ENCODE measurements at places on chromosomes 4 and X. TPM values are rescaled to one million over a fixed set of nuclear protein-coding genes. Genes with fewer than 3 reads are reported as not detected.

- no peak for DNase-seq
Measured at GRCh38 chr4:101177154-101177553, 170.2 kb downstream of the PPP3CA start.

GRCh38 chr4:60989141-60989540 is 211.0 kb upstream of the ADGRL3 start:
- no peak for DNase-seq

DNA sequence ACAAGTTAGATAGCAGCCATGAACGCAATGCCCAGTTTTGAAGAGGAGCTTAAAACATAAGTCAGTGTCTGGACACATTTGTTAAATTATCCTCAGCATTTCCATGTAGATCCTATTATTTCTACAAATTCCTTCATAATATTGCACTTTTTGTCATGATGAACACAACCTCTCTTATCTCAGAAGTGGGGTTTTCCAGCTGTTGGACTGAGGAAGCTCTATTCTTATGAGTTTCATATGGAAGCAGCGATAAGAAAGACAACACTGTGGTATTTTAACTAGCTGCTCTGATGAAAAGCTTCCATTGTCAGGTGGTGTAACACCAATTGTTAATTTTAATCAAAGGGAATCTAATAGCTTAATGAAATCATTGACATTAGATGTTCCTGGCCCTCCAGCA is 308.7 kb downstream of the GBA3 start:
- DNase-seq = no peak

Gene GTPBP6
- total RNA-seq = 29.6 TPM

DNA sequence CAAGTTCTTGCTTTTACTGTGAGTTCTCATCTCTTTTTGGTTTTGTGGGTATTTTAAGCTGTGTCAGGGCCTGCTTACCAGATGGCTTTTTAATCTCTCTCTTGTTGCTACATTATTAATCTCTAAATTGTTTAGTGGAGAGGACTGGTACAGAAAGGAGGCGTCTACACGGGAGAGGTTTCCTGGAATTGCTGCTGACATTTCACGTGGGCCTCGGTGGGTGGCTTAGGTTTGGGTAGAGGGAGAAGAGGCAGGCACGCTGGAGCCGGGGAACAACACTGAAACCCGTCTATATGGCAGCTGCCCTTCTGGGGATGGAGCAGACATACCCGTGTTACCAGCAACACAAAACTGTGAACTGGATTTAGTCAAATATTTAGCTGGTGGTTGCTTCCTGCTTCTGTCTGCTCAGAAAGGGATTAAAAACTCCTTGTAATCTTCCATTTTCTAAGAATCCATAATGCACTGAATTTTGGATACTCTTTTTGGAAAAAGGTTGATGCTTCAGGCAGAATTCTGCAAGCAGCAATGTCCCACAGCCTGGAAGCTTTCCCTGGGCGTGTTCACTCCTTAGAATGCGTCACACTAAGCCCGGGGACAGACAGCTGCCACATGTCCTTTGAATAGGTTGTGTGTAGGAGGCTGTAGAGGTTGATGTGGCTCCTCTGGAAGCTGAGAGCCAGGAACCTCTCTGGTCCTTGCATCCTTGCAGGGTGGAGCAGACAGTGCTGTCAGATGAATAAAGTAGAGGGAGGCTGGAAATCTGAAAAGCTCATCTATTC is 199.8 kb upstream of the GATB start:
- DNase-seq = peak; percentile 3

DNA sequence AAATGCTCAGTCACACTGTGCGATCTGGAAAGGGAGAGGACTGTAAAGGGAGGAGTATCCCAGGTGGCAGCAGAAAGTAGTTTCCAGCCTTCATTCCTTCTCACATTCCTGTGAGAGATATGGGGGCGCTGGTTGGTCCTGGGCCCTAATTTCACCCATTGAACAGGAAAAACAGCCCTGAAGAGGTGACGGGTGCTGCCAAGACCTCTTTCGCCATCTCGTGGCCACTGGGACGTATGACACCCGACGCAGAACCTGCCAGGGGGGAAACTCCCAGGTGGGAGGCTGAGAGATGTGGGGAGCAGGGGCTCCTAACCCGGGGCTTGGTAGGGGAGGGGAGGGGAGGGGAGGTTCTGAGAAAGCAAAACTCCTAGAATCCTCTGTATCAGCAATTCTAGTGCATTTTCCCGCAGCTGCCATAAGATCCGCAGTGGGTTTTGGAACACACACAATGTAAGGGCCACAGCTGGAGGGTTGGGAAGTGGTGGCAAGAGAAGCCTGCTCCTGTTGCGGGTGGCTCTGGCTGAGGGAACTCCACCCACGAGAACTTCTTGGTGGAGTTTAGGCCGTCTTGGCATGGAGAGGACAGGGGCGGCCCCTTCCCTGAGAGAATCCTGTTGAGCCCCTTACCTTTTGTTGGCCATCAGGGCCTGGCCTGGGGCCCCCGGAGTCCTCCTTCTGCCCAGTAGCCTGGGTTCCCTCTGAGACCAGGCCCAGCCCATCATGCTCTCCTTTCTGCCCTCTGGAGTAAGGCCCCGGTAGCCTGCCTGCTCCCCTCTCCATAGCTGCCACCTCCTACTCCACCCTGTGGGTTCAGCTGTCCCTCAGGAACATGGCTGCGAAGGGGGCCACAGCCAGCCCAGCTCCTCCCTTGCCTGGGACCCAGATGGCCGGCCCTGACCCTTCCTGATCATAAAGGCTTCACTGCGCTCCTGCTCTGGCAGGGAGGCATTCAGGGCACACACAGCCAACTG is 134.1 kb downstream of the OR13H1 start:
- DNase-seq = peak; percentile 54

GRCh38 chr4:30939069-30939468 is 218.9 kb downstream of the PCDH7 start:
- DNase-seq = no peak

GRCh38 chr4:42216664-42217063 is 64.2 kb upstream of the BEND4 start:
- peak; percentile 12 for DNase-seq

Gene CSAG3
- not detected for total RNA-seq

- DNase-seq = no peak
Measured at GRCh38 chr4:128130621-128131020, 69.5 kb downstream of the LARP1B start.

GRCh38 chr4:71338846-71339593 is at the start of gene SLC4A4:
Gene SLC4A4 (plus strand): TSS chr4:71339020.
- DNase-seq = no peak

GRCh38 chr4:10023050-10023419 is 1.7 kb upstream of the SLC2A9 start:
- no peak for DNase-seq

Gene ADH4
- total RNA-seq = not detected

DNA sequence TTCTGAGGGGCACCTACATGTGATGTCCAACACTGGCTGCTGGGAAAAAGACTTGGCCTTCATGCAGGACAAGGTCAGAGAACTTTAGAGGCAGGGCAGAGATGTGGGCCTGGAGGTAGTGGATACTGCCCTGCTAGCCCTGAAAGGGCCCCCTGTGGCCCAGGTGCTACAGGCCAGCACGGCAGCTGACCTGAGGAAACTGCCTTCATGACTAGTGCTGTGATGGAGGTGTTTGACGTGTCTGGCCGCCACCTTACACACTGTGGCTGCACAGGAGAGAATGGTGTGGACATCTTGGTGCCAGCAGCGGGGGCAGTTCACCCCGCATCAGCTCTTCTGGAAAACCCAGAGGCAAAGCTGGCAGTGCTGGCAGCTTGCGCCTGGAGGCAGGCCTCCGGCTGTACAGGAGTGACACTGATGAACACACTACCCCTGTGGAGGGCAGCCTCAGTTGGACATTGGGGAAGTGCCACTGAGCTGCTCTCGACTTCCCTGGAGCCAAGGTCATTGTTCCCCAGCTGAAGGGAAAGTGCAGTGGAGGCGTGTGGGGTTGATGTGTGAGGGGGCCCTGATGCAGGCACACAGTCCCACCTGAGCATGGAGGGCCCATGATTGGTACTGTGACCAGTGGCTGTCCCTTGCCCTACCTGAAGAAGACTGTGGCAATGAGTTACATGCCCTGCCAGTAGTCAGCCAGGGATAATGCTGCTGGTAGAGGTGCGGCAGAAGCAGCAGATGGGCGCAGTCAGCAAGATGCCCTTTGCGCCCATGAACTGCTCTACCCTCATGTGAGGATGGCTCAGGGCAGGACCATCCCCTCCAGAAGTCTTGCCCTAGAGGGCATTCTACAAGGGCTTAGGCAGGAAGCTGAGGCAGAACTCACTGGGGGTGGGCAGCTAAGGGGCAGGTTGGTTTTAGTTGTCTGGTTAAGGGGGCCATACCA is 36.9 kb downstream of the COQ2 start:
- DNase-seq = no peak

GRCh38 chr4:61312526-61312925 is 112.4 kb downstream of the ADGRL3 start:
- no peak for DNase-seq

Gene XG
- not detected for total RNA-seq

DNA sequence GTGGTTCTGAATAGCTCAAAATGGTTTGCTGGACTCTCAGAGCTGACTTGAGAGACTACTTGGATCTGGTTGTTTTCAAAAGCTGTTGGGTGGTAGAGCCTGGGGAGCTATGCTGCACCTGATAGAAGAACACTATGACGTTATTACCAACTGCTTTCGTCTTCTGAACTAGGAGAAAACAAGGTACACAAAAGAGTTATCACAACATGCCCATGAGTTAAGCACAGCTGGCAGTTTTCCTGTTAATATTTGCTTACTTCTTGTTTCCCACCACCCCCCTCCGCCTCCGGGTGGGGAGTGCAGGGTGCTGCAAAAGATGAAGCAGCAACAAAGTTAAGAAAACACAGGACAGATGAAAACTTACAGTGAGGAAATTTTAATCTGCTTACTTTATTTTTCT is 69.1 kb downstream of the RASL11B start:
- no peak for DNase-seq

DNA sequence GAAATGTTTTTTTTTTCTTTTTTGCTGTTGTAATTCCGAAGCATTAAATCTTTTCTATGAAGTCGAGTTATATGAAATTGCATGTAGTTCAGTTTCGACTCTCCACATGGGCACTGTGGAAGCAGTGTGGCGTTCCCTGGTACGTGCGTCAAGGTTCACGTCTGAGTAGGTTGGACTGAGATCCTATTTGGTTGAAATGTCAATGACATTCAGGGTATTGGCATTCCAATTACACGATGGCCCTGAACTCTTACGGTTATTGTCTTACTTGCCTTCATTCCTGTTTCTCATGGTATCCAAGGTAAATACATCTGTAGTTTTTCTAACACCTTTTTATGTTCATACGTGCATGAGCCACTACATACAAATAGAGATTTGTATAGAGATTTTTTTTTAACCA is 128.8 kb downstream of the SORBS2 start:
- no peak for DNase-seq

Measured in SJCRH30 (cell line).